ENCODE measurements at places on chromosomes 1 and 21.

DNA sequence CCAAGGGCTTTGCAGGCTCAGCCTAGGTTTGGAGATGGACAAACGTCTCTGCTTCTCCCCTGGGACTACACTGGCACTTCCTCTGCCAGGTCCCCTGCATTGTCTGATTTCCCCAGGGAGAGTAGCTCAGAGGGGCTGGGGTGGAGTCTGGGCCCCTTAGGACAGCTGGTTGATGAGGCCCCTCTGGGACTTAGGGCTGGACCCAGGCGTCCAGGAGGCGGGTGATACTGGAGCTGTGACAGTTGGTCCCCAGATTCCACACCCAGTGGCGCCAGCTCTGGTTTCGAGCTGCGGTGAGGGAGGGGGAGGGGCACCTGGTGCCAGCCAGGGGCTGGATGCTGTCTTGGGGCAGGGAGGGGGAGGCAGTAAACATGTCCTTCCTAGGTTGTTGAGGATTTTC, 7.4 kb upstream of the MEX3A start:
- DNase-seq, result no peak

DNA sequence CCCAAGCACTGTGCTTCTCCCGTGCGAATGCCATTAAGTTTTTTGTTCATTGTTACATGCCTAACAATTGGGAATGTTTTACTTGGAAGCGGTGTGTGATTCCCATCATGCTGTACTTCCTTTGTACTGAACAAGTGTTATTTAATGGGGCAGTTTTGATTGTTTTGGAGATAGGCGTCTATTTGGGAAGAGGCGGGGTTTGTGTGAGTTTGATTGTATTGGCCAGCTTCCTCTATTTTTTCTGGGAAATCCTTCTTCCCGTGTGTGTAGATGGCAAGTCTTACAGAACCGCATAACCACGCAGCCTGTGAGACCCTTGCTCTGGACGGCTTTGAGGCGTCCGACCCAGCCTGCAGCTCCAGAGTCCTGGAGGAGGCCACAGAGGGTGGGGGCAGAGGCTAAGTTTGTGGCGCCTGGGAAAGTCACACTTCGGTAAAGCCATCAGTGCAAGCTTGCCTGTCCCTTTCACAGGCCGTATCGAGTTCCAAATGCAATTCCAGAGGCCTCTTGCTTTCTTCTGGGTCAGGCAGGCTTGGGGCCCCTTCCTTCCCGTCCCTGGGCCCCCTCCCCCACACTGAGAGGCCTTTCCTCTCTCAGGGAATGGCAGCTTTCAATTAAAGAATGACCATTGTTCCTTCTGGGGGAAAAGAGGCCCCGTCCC, 210.3 kb downstream of the TOMM20 start:
- no peak for DNase-seq

DNA sequence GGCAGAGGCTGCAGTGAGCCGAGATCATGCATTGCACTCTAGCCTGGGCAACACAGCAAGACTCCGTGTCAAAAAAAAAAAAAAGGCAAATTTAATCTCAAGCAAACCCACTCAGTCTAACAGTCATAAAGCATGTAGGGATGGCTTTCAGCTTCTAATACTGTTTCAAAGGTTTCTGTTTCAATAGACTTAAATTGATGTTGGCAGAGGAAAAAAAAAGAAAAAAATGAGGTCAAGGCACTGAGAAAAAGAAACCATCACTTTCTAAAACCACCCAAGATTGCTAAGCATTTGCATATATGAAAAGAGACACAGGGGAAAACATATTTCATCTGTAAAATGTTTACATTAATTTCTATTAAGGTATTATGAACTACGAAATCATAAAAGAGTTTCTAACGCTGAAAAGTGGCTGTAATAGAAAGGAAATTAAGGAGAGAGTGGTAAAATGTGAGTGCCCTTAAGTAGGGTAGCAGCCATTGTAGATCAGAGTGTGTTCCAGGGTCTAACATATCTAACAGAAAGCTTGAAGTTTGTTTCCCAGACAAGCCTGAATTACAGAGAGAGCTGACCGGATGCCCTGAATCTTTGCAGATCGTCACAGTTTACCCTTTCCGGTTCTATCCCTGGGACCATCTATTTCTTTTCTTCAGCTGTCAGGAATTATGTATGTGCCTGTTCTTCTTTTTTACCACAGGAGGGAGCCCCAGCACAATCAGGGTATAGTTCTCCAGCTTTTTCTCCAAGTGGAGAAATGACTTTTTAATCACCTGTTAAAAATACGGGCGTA, 70.0 kb downstream of the PLD5 start:
- DNase-seq, result no peak

DNA sequence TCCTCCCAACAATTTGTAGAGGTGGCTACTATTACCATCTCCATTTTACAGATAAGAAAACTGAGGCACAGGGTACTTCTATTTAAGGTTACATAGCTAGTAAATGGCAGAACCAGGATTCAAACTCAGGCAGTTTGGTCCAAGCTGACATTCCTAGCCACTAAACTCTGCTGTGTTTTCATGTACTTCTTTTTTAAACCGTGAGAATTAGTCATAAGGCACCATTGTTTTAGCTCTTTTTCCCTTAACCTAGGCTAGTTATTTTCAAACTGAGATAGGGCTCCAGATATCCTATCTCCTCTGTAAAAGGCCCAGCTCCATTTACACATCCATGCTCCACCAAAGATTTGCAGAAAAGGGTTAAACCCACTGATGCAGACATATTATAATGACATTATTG, 92.9 kb downstream of the PTPN14 start:
- DNase-seq, result no peak

- no peak for DNase-seq
Observed at GRCh38 chr1:191290441-191290840, 812.8 kb upstream of the BRINP3 start.

DNA sequence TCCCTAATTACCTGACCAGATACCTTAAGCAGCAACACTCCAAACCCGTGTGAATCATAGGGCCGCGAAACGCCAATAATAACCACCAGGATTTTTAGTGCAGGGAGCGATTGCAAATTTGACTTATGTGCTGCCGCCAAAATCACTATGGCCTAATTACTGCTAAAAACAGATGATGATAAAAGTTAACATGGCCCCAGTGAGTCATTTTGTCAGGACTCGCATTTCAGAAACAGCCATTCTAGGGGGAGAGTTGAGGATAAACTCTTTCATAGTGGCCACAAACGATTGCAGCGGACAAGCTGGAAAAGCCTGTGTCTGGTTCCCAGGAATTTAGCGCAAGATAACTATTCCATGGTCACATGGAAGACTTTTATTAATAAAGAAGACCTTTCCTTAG, 103.4 kb downstream of the HLX start:
- DNase-seq, result no peak

GRCh38 chr1:13619909-13620308, 36.3 kb downstream of the PDPN start:
- DNase-seq, result no peak

DNA sequence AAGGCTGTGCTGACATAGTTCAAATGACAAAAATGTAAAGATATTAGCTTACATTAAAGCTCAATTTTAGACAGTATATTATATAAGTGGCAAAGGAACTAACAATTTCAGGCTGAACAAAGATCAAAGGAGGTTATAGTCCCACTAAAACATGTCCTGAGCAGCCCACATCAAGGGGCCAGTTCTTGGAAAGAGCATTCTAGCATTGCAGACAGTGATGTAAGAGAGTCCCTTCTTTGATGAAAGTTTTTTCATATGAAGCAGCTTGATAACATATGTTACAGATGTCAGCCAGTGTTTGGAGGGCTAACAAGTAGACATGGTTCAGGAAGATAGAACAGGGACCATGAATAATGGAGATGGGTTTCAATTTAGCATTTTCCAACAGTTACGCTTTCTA, 301.7 kb downstream of the NTNG1 start:
- DNase-seq, result no peak

Measured in left forelimb (tissue), 1 donor.